Immature natural killer cell (primary cell): ENCODE measurements at places on chromosomes 11 and 22. TPM values are rescaled to one million over a fixed set of nuclear protein-coding genes. Genes with fewer than 3 reads are reported as not detected.

The SPA17 gene
- 1.2 TPM for polyA plus RNA-seq

The CEP164 gene
- polyA plus RNA-seq = 11.8 TPM

GRCh38 chr22:27557286-27558008 lies 244.1 kb downstream of the MN1 start:
- DNase-seq = no peak
- H3K27me3 ChIP-seq = peaks cover 7% of the 10 kb centered on the region
- no peaks in the 10 kb centered on the region for H3K4me1 ChIP-seq
- no peaks in the 10 kb centered on the region for H3K36me3 ChIP-seq
- H3K4me3 ChIP-seq = no peak overlapping the region

GRCh38 chr11:44764583-44764982 lies 37.8 kb downstream of the TSPAN18 start:
- no peaks in the 10 kb centered on the region for H3K4me1 ChIP-seq
- no peak overlapping the region for H3K27ac ChIP-seq
- DNase-seq = no peak

DNA sequence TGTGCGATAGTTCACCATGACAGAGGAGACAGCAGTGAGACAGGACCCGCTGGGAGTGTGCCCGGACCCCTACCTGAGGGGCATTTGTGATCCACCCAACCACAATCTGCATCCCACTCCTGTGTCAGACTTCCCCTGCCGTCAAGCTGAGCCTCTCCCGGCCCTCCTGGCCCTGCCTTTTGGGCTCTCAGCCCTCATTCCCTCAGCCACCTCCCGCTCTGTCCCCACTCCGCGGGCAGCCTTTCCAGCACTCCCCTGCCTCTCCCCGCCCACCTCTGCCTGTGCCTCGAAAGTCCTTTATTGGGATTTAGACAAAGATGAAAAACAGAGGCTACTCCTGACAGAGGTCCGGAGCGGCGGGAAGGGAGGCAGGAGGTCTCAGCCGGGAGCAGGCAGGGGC lies 4.2 kb downstream of the NFAM1 start:
- no peak overlapping the region for H3K27ac ChIP-seq
- no peaks in the 10 kb centered on the region for H3K36me3 ChIP-seq
- no peaks in the 10 kb centered on the region for H3K4me1 ChIP-seq
- DNase-seq = no peak

- H3K4me3 ChIP-seq = no peak overlapping the region
- peaks cover 7% of the 10 kb centered on the region for H3K4me1 ChIP-seq
- peaks cover 13% of the 10 kb centered on the region for H3K27me3 ChIP-seq
- H3K36me3 ChIP-seq = no peaks in the 10 kb centered on the region
- no peak overlapping the region for H3K27ac ChIP-seq
Observed at GRCh38 chr11:63262547-63262946, 19.1 kb upstream of the SLC22A25 start.

GRCh38 chr11:69470793-69471728 lies 10.4 kb upstream of the LINC01488 start:
- H3K27ac ChIP-seq = no peak overlapping the region
- no peaks in the 10 kb centered on the region for H3K36me3 ChIP-seq
- DNase-seq = no peak
- no peaks in the 10 kb centered on the region for H3K4me1 ChIP-seq
- H3K4me3 ChIP-seq = no peak overlapping the region

The TBX10 gene
- polyA plus RNA-seq = not detected

The MTMR2 gene
- 25.4 TPM for polyA plus RNA-seq

- peak overlapping the region; percentile 98 for H3K27ac ChIP-seq
- DNase-seq = no peak
- H3K4me3 ChIP-seq = peak overlapping the region; percentile 96
- no peaks in the 10 kb centered on the region for H3K27me3 ChIP-seq
- peaks cover 19% of the 10 kb centered on the region for H3K4me1 ChIP-seq
Observed at GRCh38 chr22:23913306-23913660, 19.1 kb downstream of the MIF start.

GRCh38 chr22:47176573-47177333 lies 414.3 kb downstream of the TBC1D22A start:
- no peak for DNase-seq
- no peak overlapping the region for H3K4me3 ChIP-seq
- H3K36me3 ChIP-seq = peaks cover 10% of the 10 kb centered on the region
- no peak overlapping the region for H3K27ac ChIP-seq

The ELP4 gene
- 22.3 TPM for polyA plus RNA-seq

DNA sequence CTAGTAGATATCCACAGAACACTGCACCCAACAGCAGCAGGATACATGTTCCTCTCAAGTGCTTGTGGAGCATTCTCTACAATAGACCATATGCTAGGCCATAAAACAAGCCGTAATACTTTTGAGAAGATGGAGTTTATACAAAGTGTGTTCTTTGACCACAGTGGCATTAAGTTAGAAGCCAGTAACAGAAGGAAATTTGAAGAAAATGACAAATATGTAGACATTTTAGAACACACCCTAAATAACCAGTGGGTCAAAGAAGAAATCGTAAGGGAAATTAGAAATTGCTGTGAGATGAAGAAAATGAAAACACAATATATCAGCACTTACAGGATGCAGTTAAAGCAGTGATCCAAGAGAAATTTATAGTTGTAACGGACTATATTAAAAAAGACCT lies 163.4 kb downstream of the TBC1D22A start:
- H3K36me3 ChIP-seq = peaks cover 18% of the 10 kb centered on the region
- no peak overlapping the region for H3K4me3 ChIP-seq
- H3K27ac ChIP-seq = no peak overlapping the region
- no peak for DNase-seq

The TPP1 gene
- polyA plus RNA-seq = 110 TPM

- peaks cover 2% of the 10 kb centered on the region for H3K27me3 ChIP-seq
- no peak for DNase-seq
- no peak overlapping the region for H3K4me3 ChIP-seq
- H3K27ac ChIP-seq = no peak overlapping the region
- H3K4me1 ChIP-seq = peaks cover 1% of the 10 kb centered on the region
Observed at GRCh38 chr11:9379041-9379440, 5.4 kb upstream of the IPO7 start.

- no peak for DNase-seq
- no peaks in the 10 kb centered on the region for H3K36me3 ChIP-seq
- H3K27me3 ChIP-seq = no peaks in the 10 kb centered on the region
Observed at GRCh38 chr11:133742353-133742752, 103.0 kb downstream of the SPATA19 start.

DNA sequence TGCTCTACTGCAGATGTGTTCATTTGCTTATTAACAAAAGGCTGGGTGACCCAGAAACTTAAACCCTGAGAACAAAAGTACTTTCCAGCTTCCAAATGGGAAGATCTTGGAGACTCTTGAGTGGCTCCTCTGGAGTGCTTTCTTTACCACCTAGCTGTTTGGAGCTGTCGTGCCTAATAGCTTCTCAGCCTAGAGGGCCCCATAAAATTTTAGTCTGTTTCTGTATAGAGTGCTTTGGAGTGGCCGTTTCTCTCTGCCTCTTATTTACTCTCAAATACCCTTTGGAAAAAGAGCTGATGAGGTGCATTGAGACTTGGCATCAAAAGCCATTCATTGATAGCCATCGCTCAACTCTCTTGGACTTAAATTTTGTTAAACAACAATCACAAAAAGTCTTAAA lies 50.7 kb downstream of the ZNRF3 start:
- H3K4me3 ChIP-seq = no peak overlapping the region
- H3K27me3 ChIP-seq = peaks cover 8% of the 10 kb centered on the region
- no peak for DNase-seq
- no peaks in the 10 kb centered on the region for H3K36me3 ChIP-seq
- no peaks in the 10 kb centered on the region for H3K4me1 ChIP-seq

- no peak overlapping the region for H3K27ac ChIP-seq
- peaks cover 9% of the 10 kb centered on the region for H3K27me3 ChIP-seq
- no peak for DNase-seq
- peaks cover 45% of the 10 kb centered on the region for H3K4me1 ChIP-seq
Observed at GRCh38 chr22:46609175-46609690, 11.0 kb upstream of the GRAMD4 start.

DNA sequence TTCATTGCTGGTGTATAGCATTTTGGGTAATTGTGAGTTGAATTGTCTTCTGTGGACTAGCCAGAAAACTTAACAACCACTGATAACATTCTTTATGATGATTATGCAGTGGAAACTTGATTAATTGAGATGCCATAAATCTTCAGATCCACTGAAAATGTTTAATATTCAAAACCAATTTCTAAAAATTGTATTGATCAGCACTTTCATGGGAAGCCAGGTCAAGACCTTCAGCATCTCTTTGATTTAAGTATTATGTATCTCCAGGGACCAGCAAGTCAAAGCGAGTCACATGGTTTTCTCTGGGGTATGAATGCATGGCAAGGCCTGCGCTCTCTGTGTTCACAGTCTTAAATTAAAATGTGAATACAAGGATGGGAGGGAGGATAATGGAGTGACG lies 596.9 kb downstream of the OPCML start:
- H3K4me3 ChIP-seq = no peak overlapping the region
- no peak overlapping the region for H3K27ac ChIP-seq
- no peaks in the 10 kb centered on the region for H3K27me3 ChIP-seq
- H3K36me3 ChIP-seq = no peaks in the 10 kb centered on the region

- peaks cover 12% of the 10 kb centered on the region for H3K4me1 ChIP-seq
- peaks cover 16% of the 10 kb centered on the region for H3K27me3 ChIP-seq
- no peaks in the 10 kb centered on the region for H3K36me3 ChIP-seq
- H3K4me3 ChIP-seq = peak overlapping the region; percentile 1
- DNase-seq = no peak
Observed at GRCh38 chr11:9092853-9093778, 1.7 kb upstream of the SCUBE2 start.

DNA sequence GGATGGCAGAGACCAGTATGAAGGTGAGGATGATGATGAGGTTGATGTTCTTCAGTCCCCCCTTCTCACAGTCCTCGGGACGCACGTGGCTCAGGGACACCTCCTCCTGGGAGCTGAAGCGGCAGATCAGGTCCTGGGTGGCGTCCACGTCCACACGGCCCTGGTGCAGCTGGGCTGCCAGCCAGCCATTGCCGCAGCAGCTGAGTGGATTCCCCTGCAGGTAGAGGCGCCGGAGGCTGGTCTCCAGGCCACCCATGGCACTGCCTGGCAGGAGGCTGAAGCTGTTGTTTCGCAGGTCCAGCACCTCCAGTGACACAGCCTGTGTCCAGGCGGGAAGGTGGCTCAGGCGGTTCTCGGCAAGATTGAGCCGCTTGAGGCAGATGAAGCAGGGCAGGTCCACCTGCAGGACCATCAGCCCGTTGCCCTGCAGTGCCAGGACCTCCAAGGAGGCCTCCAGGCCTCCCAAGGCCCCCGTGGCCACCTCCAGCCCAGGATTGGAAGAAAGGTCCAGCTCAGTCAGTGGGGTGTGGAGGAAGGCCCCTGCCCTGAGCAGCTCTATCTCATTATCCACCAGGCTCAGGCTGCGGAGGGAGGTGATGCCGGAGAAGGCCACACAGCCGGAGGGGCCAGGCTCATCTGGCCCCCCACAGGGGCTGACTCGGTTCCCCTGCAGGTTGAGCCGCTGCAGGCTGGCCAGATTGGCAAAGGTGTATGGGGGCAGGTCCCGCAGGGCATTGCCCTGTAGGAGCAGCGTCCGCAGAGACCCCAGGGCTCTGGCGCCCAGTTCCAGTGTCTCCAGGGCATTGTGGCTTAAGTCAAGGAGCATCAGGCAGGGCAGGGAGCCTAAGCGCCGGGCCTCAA lies 10.6 kb downstream of the LRRC32 start:
- DNase-seq = no peak
- no peak overlapping the region for H3K27ac ChIP-seq
- H3K4me3 ChIP-seq = no peak overlapping the region
- H3K36me3 ChIP-seq = no peaks in the 10 kb centered on the region
- peaks cover 9% of the 10 kb centered on the region for H3K4me1 ChIP-seq

The LRRN4CL gene
- not detected for polyA plus RNA-seq

The OR6X1 gene
- polyA plus RNA-seq = not detected

The LUZP2 gene
- polyA plus RNA-seq = not detected

The CHRM1 gene
- polyA plus RNA-seq = not detected

The PKP3 gene
- 0.36 TPM for polyA plus RNA-seq

The FREY1 gene
- polyA plus RNA-seq = not detected

GRCh38 chr11:122863704-122864326 lies 18.7 kb upstream of the JHY start:
- no peaks in the 10 kb centered on the region for H3K27me3 ChIP-seq
- peaks cover 19% of the 10 kb centered on the region for H3K36me3 ChIP-seq
- H3K4me1 ChIP-seq = no peaks in the 10 kb centered on the region
- no peak overlapping the region for H3K27ac ChIP-seq

GRCh38 chr11:2084721-2085120 lies 54.5 kb downstream of the IGF2 start:
- no peaks in the 10 kb centered on the region for H3K36me3 ChIP-seq
- DNase-seq = no peak
- H3K27ac ChIP-seq = no peak overlapping the region
- no peaks in the 10 kb centered on the region for H3K4me1 ChIP-seq

The PRR33 gene
- polyA plus RNA-seq = not detected
